ENCODE measurements at places on chromosomes 4 and X.

DNA sequence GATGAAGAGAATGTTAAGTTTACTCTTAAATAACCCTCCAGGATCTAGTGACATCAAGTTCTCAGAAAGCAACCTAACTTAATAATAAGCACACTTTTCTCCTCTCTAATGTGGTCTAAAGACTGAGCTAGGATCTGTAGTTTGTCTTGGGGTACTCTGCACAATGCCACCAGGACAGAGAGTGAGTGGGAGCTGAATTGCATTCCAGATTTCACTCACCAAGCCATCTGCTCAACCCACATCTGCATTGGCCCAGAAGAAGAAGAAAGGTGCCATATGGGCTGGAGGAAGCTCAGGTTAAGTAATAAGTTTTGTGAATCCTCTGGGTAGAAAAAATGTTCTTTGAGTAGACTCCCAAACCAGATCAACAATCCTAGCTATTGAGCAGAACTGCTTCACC is 384.6 kb downstream of the PPP3CA start:
- no peak for DNase-seq

DNA sequence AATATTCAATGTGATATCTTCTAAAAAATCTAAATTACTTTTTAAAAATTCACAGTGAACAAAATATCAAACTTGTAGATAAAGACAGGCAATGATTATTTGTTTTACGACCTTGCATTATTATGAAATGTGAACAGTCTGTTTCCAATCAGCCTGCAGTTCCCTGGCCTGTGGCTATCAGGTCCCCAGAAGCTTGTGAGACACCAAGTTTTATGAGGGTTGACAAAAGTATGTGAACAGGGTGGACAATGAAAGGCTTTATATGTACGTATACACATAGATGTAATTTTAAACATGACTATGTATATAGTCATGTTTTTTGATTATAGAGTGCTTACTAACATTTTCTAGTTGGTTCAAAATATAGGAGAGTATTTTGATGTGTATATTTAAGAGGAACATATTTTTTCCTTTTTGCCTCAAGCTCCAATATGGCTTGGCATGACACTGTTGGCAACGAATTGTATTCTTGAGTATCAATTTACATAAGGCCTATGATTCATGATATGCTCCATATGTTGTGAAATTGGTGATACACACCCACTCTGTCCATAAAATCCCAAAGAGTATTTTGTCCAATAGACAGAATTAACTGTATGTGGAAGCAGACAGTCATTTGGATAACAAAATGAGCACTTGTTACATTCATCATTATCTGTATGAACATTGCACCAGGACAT is 55.7 kb downstream of the BTC start:
- peak; percentile 27 for DNase-seq

- DNase-seq: no peak
Measured at GRCh38 chrX:21723084-21723483, 34.8 kb downstream of the SMPX start.

- DNase-seq: no peak
Measured at GRCh38 chr4:37054531-37055077, 189.9 kb upstream of the NWD2 start.

GRCh38 chr4:57985161-57985560 is 875.0 kb upstream of the IGFBP7 start:
- no peak for DNase-seq

- DNase-seq: peak; percentile 94
Measured at GRCh38 chrX:69152417-69152841, 12.8 kb downstream of the PJA1 start.

DNA sequence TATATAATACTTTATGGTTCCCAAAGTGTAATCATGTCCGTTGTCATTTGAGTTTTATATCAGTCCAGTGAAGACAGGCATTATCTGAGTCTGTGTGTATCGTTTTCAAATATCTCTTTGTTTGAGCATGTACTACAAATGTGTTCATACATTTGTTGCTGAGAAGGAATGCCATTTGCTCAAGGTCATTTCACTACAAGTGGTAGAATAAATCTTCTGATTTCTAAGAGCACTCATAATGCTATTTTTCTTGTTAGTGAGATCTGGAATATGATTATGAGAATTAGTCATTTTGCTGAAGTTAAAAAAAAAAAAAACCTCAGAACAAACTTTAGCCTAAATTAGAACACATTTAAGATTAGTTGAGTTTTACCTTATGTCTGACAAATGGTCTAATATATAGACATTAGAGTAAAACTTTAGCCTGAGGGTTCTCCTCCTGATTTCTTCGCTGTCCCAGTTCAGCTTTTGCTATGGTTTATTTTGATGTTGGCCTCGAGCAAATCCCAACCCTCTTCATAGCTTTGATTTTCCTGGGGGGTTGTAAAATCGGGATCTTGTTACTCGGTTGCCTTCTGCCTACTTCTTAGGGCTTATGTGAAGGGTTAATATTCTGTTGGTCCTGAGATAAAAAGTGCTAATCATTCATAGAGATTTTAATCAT is 87.1 kb downstream of the TMEM131L start:
- no peak for DNase-seq

DNA sequence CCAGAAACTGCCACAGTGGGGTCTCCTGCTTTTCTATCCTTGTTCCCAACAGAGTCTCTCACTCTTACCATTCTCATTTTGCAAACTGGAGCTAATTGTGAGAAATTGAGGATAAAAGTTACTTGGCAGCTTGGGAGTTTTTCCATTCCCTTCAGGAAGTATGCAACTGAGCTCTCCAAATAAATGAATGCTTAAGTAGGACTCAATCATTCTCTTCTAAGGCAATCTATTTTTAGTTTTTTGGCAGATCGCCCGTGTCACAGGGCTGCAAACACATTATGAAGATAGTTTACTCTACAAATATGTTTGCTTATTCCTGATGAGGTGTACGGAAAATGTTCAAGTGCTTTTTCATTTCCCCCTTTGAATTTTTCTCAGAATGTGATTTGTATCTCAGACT is 5.3 kb downstream of the ASB11 start:
- DNase-seq: peak; percentile 59

DNA sequence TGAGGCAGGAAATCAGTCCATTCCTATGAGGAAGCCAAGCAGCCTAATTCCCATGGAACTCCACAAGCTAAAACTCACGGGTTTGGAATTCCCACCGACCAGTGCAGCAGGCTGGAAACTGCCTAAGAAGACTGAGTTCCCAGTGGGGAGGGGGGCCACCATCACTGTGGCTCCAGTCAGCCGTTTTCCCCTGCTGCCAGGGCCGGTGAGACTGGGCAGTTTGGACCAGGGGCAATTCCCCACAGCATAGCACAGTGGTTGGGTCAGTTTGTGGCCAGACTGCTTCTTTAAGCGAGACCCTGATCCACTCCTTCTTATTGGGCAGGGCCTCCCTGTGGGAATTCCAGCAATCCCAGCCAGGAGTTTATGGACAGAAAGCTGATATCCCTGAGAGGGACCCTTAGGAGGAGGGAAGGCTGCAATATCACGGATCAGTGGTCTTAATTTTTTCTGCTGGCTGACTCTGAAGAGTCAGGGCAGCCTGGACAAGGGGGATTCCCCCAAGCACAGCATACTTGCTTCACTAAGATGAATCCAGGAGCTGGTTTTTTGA is 20.7 kb downstream of the PAGE5 start:
- DNase-seq: no peak

DNA sequence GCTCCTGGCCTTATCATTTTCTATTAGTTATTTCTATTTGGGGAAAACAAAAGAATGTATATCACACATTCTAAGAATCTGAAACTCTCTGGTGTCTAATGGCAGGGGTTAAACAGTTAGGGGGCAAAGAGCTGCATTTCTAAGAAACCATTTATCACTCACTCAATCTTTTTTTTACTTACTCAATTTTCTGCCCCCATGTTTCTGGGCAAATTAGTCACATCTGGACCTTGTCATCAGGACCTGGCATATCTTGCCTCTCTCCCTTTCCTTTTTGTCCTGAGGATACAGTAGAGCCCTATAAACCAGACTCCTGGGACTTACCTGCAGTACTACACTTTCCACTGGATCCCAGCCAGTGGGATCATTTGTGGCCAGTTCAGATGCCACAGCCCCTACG is 89.1 kb downstream of the ANXA3 start:
- no peak for DNase-seq

DNA sequence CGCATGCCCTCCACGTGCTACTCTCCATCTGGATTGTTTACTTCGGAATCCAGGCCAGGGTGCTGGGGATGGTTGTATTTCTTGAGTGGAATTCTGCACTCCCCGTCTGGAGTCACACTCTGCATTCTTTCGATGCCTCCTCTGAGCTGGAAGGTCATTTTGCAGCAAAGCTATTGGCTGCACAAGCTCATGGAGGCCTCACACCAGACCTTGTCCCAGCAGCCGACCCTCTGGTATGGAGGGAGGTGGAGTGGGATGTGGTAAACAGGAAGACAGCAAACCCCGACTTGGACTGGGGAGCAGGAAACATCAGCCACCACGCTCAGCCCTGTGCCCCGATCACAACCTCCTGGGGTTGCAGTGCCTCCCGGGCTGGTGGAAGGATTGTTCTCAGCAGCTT is 225.3 kb upstream of the LNX1 start:
- no peak for DNase-seq

- no peak for DNase-seq
Measured at GRCh38 chrX:110037178-110037577, 34.3 kb downstream of the TMEM164 start.

DNA sequence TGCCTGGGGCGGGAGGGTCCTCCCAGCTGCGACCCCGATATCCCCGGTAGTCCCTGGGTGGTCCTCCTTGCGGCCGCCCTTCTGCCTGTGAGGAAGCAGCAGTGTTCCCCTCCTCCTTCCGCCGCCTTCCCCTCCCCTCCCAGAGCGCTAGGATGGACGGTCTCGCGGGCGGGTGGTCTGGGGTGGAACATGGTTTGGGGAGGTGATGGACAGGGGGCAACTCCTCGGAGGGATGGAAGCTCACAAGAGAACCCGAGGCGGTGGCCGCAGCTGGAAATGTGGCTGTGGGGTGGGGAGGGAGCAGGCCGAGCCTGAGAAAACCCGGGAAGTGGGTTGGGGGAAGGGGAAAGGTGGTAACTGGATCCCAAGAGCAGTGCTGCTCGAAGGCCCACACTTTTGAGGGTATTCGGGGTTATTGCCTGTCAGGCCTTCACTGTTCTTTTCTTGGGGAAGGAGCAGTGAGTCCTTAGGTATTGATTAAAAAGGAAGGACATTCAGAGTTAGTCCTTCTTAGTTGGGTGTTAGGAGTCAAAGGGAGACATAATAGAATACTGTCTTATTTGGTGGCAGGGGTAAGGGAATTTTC is 581 bp downstream of the UBE2K start:
- DNase-seq: peak; percentile 76

DNA sequence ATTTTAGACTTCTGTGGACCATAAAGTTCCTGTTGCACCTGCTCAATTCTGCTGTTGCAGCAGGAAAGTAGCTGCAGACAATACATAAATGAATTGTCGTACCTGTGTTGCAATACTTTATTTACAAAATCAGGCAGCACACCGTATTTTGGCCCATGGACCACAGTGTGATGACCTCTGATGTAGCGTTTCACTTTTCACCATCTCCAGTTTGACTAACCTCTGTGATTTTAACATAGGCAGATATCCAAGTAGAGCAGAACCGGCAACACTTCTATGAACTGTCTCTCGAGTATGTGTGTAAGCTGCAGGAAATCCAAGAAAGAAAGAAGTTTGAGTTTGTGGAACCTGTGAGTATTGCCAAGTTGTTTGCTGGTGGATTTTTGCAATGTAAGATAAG is 132.7 kb downstream of the ARHGAP10 start:
- no peak for DNase-seq

GRCh38 chrX:23773601-23774175 is 9.3 kb upstream of the SAT1 start:
- peak; percentile 24 for DNase-seq

DNA sequence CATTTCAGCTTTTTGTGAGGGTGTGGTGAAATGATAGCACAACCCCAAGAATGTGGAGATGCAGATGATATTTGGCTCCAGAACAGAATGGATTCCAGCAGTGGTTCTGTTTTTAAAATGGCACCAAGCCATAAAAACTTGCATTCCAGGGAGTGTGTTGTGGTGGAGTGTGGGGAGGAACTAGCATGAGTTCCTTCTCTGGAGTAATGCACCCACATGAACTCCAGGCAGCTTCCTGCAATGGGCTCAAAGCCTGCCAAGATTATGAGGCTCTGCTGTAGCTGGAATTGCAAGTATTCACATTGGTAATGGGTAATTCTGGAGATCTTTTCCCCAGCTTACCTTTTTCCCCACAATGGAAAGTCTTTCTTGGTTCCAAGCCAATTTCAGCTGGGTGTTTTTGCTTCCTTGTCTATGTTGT is 161.4 kb downstream of the RAB28 start:
- DNase-seq: no peak

- DNase-seq: peak; percentile 1
Measured at GRCh38 chrX:132651421-132652086, 162.7 kb upstream of the MBNL3 start.

- peak; percentile 66 for DNase-seq
Measured at GRCh38 chr4:80072228-80072743, 743 bp downstream of the ANTXR2 start.

DNA sequence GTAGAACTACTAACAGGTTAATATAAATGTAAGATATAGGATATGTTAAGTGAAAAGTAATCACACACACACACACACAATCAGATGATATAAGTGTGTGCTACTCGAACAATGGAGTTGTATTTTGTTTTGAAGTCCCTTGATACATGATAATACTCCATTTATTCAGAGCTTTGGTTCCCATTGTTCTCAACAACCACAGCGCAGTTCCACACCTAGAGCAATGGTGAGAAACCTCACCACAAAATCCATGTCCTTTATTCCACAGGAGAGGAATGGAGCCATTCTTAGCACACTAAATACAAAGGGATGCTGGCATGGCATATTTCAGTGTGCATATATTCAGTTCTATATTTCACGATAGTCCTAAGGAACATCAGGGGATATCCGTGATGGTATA is 139.2 kb downstream of the PPP3CA start:
- DNase-seq: no peak

DNA sequence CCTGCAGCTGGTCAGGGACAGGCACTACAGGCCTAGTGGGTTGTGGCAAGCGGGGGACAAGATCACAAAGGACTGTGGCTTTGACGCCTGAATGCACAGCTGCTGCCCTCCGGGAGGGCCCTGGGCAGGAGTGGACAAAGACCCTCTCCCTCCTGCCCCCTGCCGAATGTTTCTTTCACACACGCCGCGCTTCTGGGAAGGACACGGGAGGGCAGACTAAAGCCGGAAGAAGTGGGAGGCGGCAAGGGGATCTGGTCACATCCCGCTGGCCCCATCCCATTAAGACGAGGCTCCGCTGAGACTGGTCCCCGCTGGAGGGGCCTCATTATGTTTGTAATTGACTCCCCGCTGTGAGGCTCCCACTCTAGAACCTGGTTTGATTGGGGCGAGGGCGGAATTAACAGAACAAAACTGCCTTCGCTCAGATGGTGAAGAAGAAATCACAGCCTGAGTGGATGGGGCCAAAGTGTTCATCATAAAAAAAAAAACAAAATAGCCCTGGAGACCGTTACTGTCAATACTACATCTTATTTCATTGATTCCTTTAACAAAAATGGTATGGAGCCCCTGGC is 37.8 kb upstream of the PSAPL1 start:
- no peak for DNase-seq

GRCh38 chr4:176036585-176037205 is 28.9 kb upstream of the WDR17 start:
- no peak for DNase-seq

GRCh38 chr4:183444214-183445096 is at the start of gene CDKN2AIP:
CDKN2AIP (plus strand) TSS chr4:183444636; CDS start chr4:183444798, 162 bp downstream.
- DNase-seq: peak; percentile 96

- DNase-seq: peak; percentile 61
Measured at GRCh38 chr4:83378419-83378818, 43.8 kb upstream of the HPSE start.

- peak; percentile 71 for DNase-seq
Measured at GRCh38 chrX:150683536-150684146, 9.6 kb upstream of the MTMR1 start.
